Left colon (tissue), 2 donors: ENCODE measurements at places on chromosomes 6 and 20. TPM values are rescaled to one million over a fixed set of nuclear protein-coding genes. Genes with fewer than 3 reads are reported as not detected.

The SIGLEC1 gene
- 3.1 TPM for total RNA-seq

The SNAP91 gene
- total RNA-seq, result 0.25 TPM

The CRISP2 gene
- total RNA-seq, result not detected

The KHDC1L gene
- not detected for total RNA-seq

DNA sequence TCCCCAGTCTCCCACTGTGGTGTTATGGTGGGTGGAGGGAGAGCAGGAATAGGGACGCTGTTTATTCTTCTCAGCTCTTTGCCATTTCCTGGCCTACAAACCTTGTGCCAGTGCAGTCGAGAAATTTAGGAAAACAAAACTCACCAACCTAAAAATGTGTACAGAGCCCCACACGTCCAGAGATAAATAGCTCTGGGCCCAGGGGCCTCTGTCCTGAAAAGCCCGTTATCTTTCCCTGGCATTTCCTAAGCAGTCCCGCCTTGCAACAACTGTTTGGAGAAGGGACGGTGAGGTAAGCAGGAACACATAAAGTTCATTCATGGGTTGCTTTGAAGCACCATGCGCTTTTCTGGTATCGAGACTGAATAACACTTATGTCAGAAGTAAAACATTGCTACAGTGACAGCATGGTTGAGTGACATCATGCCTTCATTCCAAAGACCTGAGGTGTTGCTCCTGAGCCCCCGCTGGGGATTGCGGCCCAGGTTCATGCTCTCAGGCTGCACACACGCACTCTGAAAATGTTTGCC lies 80.1 kb upstream of the NXT1 start:
- DNase-seq, result no peak

GRCh38 chr20:59632541-59633113 lies 28.3 kb downstream of the PHACTR3 start:
- DNase-seq, result no peak

- DNase-seq, result no peak
Measured at GRCh38 chr6:160301339-160301738, 42.7 kb upstream of the SLC22A2 start.
